ENCODE measurements at places on chromosomes 6 and 20. TPM values are rescaled to one million over a fixed set of nuclear protein-coding genes. Genes with fewer than 3 reads are reported as not detected.

GRCh38 chr6:32369660-32370059, 2.0 kb downstream of the TSBP1 start:
- DNase-seq, result no peak

- DNase-seq, result no peak
Observed at GRCh38 chr20:21503345-21503744, 10.5 kb downstream of the NKX2-2 start.

The KCNQ2 gene
- 2.6 TPM for total RNA-seq

DNA sequence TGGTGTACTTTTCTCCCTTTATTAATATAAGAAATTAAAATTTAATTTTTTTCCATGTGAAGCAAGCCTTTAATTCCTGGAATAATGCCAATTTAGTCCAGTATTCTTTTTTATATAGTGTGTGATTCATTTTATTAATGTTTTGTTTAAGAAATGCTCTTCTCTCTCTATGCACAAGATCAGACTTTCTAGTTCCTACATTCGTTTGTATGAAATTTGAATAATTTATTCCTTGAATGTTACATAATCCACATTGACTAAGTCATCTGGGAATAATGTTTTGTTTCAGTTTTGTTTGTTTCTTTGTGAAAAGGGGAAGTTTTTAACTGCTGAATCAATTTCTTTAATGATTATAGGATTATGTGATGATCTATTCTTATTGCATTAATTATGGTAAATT, 181.4 kb upstream of the ID4 start:
- DNase-seq, result no peak

DNA sequence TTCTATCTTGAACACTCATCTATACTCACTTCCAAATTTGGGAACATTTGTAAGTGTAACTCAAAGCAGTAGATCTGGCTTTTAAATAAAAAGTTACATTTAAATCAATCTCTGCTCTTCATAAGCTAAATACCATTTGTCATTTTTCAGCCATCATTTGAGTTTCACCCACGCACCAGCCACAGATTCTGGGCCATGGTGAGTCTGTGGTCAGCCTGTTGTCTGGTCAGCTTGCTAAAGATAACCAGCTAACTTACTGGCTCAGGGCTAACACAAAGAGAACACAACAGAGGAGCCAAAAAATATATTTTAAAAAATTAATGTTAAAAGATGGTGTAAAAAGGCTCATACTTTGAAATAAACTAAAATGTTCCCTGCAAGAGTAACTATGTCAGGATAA, 181.3 kb downstream of the KIF6 start:
- no peak for DNase-seq

Data from tongue (tissue), 3 donors.